ENCODE measurements at places on chromosomes 1 and 21.

DNA sequence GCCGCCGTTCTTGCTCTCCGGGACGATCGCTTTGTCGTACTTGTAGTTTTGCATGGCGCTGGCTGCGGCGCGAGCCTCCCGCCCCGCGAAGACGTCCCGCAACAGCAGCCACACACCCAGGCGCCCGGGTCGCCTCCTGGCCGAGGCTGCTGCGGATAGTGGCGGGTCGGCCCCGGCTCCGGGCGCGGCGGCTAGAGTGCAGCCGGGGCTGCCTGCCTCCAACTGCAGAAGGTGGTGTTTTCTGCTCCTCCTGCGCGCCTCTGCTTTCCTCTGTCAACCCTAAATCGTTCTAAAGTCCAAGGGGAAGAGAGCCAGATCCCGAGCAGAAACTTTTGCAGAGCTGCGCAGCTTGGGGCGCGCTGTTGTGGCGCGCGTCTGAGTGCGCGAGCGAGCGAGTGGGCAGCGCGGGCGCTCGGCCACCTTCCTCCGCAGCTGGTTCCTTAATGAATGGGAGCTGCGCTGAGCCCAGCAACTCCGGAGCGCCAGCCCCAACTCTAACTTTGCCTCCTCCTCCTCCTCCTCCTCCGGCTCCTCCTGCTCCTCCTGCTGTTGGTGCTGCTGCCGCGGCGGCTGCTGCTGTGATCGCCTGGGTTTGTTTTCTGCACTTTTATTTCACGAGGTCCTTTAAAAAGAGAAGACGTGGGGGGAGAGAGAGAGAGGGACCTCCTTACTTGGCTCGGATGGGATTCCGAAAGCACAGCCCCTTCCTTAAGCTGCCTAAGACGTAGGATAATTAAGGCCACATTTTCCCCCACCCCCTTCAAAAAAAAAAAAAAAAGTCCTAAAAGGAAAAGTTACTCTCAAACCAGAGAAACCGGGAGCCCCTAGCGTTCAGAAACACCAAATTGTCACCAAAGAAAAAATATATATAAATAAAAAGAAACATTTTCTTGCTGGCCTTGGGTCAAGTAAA, at the start of gene PLPP3:
PLPP3 (minus strand) TSS at position 601 of the 913 bp plus-strand sequence; CDS start at position 54, 547 bp downstream.
- no peak for DNase-seq

- no peak for DNase-seq
Measured at GRCh38 chr1:20017741-20018140, 38.3 kb upstream of the PLA2G2A start.

DNA sequence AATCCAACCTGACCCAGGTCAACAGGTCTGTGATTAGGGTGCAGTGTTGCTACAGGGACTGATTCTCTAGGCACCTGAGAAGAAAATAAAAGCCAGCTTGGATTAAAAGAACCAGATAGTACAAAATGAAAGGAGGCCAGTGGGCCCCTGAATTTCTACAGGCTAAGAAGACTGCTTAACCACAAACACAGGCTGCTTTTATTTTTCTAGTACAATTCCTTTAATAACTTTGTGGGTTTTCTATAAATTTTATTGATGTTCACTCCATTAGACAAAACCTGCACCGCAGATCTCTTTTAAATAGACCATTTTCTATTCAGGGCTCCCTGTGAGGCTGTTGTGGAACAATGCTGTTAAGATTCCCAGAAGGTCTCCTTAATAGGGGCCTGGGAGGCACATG, 9.7 kb upstream of the PRMT2 start:
- DNase-seq = no peak

- DNase-seq = no peak
Measured at GRCh38 chr21:40531431-40532110, 315.4 kb downstream of the DSCAM start.

- DNase-seq = no peak
Measured at GRCh38 chr1:232328486-232329102, 301.3 kb downstream of the SIPA1L2 start.

- DNase-seq = no peak
Measured at GRCh38 chr1:224860488-224861338, 68.8 kb upstream of the DNAH14 start.

DNA sequence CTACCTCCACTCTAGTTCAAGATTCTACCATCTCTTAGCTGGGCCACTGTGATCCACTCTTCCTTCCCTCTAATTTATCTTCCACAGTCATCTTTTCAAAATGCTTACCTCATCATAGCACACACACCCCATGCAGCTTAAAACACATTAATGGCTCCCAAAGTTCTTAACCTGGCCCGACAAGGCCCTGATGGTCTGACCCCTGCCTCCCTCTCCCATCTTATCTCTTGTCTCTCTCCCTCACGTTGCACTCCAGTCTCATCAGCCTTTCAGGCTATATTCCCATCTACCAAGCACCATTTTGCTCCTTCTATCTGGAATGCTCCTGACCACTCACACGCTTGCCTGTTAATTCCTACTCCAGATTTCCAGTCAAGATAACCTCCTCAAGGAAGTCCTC, 2.5 kb upstream of the ZBTB8A start:
- DNase-seq = no peak

DNA sequence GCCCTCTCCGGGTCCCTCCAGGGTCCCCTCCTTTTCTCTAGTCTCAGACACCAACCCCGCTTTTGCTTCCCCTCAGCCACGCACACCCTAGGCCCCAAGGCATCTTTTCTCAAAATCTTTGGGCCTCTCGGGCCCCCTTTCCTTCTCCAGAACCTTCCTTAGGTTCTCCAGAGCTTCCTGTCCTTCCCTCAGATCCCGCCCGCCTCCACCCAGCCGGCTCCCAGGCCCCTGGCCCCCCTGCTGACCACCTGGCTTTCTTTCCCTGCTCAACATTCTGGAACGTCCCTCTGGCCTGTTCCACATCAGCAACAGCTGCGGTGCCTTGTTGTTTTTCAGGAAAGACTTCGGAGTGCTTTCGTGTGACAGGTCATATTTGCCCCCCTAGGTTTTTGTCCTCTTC, 1.2 kb downstream of the ZDHHC18 start:
- DNase-seq = no peak

GRCh38 chr1:218322762-218323161, 22.4 kb upstream of the TGFB2 start:
- no peak for DNase-seq
